Cortex of kidney (tissue), 1 donor: ENCODE measurements at places on chromosomes 7 and 10.

- DNase-seq, result no peak
These were observed 1.3 kb upstream of the FOXL3 start for GRCh38 chr7:288671-289101.

DNA sequence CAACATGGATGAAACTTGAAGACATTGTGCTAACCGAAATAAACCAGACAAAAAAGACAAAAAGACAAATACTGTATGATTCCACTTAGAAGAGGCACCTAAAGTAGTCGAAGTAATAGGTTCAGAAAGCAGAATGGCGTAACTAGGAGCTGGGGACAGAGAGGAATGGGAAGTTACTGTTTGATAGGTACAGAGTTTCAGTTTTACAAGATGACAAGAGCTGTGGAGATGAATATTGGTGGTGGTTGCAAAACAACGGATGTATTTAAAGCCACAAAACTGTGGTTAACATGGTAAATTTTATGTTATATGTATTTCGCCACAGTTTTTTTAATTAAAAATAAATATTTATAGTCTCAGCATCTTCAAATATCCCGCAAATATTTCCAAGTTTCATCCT lies 64.1 kb upstream of the DIP2C start:
- DNase-seq, result no peak

DNA sequence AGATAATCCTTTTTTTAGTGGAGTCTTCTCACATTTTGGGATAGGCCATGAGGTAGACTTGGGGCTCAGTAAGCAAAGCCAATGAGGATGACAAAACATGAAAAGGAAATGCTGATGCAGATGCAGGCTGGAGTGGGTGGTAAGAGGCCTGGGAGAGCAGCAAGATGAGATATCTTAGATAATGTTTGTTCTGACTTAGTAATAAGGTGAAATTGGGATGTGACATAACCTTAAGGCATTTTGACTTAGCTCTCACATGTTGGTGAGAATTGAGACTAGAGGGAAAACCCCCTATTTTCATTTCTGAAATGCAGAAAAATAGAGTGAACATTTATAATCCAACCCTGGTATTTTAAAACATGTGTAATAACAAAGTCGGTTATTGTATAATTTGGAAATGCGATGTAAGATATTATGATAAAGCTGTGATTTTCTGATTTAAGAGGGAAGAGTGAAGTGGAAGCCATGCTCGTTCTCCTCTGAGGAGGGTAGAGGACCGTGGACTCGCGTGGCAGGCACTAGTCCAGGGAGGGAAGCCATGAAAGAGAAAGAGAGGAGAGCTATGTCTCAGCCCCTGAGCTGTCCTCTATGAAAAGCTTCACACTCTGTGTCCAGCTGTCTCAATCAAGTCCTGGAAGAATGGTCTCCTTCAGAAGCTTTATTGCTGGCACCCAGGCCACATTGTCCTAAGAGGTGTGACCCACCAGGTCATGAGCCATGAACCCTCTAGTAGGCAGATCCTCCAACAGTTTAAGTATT lies 57.3 kb downstream of the ST7 start:
- no peak for DNase-seq

DNA sequence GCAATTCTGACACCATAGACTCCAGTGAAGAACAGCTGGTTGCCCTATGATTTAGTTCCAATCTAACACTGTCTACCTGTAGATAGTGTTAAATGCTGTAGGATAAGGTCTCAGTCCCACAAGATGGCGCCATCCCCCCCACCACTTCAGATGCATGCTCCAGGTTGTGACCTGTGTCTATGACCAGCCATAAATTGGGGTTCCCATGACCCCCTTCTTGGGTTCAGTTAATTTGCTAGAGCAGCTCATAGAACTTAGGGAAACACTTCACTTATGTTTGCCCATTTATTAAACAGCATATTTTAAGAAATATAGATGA lies 13.1 kb downstream of the CCSER2 start:
- no peak for DNase-seq

DNA sequence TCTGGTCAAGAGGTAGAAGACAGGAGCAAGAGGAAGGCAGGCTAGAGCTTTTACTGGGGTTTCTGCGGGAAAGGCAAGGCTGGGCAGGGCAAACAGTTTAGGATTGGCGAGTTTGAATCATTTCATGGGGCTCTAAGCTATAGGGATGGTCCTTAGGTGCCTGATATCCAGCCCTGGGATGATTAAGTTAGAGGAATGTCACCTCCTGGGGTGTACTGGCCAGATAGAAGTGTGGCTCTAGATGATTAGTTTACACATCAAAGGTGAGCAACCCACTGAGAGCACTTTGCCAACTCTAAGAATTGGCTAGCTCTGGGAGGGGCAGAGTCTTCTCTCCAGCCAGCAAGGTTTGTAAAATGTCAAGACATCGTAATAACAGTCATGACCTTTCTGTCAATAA lies 52.4 kb downstream of the ZNF365 start:
- DNase-seq, result no peak
